Activated CD8-positive, alpha-beta memory T cell treated with anti-CD3 and anti-CD28 coated beads, Interleukin-2, amount 10 ng/mL, durations not matched to agents 7 days and 5 days (primary cell): ENCODE measurements at places on chromosomes 3 and 15. TPM values are rescaled to one million over a fixed set of nuclear protein-coding genes. Genes with fewer than 3 reads are reported as not detected.

DNA sequence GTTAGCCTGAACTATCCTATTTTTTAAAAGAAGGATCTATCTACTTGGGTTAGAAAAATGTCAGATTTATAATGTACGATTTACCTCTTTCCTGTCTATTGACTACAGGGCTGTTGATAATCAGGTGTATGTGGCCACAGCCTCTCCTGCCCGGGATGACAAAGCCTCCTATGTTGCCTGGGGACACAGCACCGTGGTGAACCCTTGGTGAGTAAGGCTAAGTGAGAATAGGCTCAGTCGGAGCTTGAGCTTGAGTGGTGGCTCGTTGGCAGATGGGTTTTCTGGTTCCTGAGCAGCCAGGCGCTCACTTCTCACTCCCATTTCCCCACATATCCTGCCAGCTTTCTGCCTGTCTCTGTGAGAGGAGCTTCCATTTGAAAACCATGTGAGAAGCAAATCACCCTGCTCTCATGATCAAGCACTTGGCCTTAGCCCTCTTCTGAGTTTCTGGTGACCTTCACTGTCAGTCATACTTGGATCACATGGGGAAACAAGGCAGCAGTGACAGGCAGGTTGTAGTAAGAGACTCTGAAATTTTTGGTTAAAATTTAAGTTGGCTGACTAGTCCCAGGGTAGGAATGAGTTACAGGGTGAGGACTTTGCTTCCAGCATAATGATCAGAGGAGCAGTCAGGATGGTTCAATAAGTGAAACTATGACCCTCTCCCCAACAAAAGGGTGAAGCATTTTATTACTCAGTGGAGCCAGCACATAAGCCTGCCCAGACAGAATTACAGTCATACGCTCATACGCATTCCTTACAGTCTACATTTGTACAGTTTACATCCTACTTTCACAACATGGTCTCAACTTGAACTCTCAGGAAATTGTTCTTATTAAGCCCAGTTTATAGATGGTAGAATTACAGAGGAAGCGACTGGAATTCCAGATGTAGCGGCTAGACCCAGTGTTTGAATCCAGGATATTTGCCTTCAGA, 18.0 kb downstream of the NIT2 start:
- no peak for DNase-seq
- no peak overlapping the region for H3K4me3 ChIP-seq

- no peaks in the 10 kb centered on the region for H3K27me3 ChIP-seq
- peaks cover 8% of the 10 kb centered on the region for H3K36me3 ChIP-seq
- H3K4me1 ChIP-seq = peaks cover 11% of the 10 kb centered on the region
- DNase-seq = peak; percentile 50
- H3K27ac ChIP-seq = peak overlapping the region; percentile 10
Measured at GRCh38 chr3:33658991-33659848, 58.8 kb downstream of the CLASP2 start.

DNA sequence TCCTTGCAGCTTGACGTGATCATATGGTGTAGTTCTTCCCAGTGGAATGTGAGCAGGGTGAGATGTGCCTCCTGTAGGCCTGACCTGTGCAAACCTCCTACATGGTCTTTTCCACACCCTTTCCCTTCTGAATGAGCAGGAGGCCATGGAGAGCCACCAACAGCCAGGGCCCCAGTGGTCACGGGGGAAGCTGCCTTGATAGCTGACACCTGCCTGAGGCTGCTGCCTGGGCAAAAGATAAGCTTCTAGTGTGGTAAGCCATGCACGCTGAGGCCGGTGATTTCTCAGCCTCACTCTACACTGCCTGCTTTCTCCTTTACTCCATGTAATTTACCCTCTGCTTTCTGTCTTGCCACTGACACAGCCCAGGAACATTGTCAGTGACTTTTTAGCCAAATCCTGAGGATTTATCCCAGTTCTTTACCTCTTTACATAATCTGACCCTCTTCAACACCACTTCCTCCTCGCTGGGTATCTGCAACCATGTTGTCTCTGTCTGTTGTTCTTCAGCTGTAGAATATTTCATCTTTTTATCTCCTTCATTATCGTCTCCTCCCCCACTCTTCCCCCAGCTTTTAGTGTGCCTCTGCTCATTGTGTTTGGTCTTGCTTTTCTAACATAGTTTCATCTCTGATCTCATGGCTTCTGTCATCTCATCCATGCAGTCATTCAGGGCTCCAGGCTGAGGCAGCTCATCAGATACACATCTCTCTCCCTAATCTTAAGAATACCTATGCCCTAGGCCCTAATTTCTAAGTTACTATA, 11.2 kb upstream of the KBTBD12 start:
- no peaks in the 10 kb centered on the region for H3K36me3 ChIP-seq
- H3K27me3 ChIP-seq = peaks cover 31% of the 10 kb centered on the region
- no peaks in the 10 kb centered on the region for H3K4me1 ChIP-seq
- no peak overlapping the region for H3K27ac ChIP-seq

Gene IRAK2
- 3.0 TPM for total RNA-seq

DNA sequence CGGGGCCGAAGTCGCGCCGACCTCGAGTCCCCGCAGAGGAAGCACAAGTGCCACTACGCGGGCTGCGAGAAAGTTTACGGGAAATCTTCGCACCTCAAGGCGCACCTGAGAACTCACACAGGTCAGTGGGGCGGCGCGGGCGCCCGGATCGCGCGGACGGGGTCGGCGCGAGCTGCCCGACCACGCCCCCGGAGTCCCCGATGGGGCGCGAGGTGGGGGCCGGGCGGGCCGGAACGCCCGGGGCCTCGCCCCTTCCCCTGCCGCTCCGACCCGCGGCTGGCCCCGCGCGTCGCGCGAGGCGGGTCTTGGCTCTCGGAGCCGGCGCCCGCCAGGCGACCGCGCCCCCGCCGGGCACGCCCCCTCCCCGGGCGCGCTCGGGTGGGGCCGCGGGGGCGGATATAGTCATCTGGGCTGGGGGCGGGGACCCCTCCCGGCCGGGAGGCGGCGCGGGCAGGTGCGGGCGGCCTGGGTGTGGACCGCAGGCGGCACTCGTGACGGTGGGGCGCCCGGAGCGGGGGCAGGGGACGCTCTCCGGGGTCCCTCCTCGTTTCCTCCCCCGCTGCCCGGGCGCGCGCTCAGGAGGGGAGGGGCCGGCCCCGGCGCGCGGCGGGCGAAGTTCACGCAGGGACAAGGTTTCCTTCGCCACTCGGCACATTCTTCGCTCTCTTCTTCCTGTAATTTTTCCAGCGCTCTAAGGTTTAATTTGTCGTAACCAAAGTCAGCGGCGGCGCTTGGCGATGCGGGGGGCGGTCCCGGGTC, 1.2 kb downstream of the KLF13 start:
- peak overlapping the region; percentile 91 for H3K27ac ChIP-seq
- peak overlapping the region; percentile 95 for H3K4me3 ChIP-seq
- peak; percentile 79 for DNase-seq

Gene SCAANT1
- 1.3 TPM for total RNA-seq

DNA sequence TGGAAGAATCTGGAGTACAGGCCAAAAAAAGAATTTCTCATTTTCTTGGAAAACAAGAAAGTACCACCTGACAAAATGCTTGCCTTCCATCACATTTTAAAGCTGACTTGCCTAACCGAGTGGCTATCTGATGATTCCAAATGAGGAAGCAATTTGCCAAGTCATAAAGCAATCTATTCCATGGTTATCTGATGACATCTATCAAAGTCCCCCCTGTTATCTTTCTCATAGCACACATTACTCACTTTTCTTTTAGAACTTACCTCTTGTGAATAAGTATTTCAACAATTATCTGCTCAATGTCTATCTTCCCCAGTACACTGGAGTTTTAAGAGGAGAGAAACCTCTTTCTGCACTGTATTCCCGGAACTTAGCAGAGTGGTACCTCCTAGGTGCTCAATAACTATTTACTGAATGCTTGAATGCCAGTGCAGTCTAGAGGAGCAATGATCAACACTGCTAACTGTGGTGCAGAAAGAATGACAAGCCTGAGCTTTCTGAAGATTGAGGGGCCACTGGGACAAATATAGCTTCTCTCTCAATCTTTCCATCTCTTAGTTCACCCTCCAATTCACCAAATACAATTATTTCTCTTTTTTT, 186.3 kb upstream of the ATP11B start:
- DNase-seq = no peak
- H3K27me3 ChIP-seq = peaks cover 5% of the 10 kb centered on the region
- H3K4me1 ChIP-seq = no peaks in the 10 kb centered on the region
- no peak overlapping the region for H3K4me3 ChIP-seq
- no peaks in the 10 kb centered on the region for H3K36me3 ChIP-seq

DNA sequence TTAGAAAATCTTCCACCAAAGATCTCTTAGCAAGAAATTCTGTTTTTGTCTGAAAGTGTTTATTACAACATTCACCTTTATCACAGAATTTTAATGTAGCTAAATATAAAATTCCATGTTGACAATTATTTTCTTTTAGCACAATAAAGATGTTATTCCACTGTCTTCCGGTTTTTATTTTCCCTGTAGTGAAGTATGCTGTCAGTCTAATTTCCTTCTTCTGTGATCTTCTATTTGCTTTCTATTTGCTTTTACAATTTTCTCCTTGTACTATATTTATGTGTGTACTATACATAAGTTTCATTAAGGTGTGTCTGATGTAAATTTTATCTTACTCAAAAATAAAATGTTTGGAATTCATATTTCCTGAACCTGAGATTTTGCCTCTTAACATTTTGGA, 117.5 kb upstream of the PPP2R3A start:
- H3K27ac ChIP-seq = no peak overlapping the region
- H3K4me3 ChIP-seq = no peak overlapping the region
- H3K36me3 ChIP-seq = no peaks in the 10 kb centered on the region

- H3K27me3 ChIP-seq = no peaks in the 10 kb centered on the region
- no peak overlapping the region for H3K4me3 ChIP-seq
- H3K27ac ChIP-seq = no peak overlapping the region
- no peaks in the 10 kb centered on the region for H3K36me3 ChIP-seq
- no peak for DNase-seq
Measured at GRCh38 chr15:72156928-72157327, 38.7 kb downstream of the SENP8 start.

DNA sequence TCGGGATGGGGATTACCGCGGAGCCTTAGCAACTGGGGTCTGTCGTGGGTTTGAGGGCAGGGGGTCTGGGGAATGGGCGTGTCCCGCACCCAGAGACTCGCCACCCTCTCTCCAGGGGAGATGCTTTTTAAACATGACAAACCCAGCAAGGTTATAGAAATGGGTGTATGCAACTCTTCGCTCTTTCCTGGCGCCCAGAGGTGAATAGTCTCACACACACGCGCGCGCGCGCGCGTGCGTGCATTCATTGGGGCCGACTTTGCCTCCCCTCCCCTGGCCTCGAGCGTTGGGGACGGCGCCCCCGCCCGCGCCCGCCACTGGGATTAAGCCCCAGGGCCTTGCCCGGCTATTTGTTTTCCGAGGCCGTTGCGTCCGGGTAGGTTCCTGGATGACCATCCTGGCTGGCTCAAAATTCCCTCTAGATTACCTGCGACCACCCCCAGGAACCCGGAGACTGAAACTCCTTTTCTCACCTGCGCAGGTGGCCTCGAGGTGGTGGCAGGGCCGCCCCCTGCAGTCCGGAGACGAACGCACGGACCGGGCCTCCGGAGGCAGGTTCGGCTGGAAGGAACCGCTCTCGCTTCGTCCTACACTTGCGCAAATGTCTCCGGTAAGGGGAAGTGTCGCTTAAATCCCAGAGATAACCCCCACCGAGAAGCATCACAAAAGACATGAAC, 777 bp downstream of the GPR160 start:
- no peaks in the 10 kb centered on the region for H3K27me3 ChIP-seq
- H3K27ac ChIP-seq = no peak overlapping the region
- H3K36me3 ChIP-seq = peaks cover 9% of the 10 kb centered on the region

DNA sequence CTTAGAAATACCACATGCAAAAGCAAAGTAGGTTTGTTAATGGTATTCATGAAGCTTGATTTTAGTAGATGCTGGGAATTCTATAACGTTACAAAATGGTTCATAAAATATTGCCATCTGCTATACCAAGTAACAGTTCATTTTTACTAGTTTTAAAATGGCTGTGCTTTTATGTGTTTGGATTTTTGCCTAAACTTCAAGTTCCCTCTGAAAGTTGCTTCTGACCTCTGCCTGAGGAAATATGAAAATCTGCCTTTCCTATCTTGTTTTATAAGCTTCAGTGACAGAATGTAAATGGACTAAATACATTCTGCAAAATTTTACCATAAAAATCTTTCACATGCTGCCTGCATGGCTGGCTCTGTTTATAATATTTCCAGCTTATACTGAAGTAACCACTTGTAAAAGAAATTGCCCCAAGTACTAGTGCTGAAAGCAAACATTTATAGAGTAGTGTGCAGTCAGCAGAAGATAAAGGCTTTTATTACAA, 560.7 kb upstream of the ROBO2 start:
- H3K36me3 ChIP-seq = no peaks in the 10 kb centered on the region
- no peaks in the 10 kb centered on the region for H3K27me3 ChIP-seq
- no peak overlapping the region for H3K4me3 ChIP-seq

GRCh38 chr3:44109771-44110361, 131.8 kb upstream of the TOPAZ1 start:
- peaks cover 14% of the 10 kb centered on the region for H3K4me1 ChIP-seq
- no peak overlapping the region for H3K4me3 ChIP-seq
- H3K27ac ChIP-seq = no peak overlapping the region
- H3K27me3 ChIP-seq = peaks cover 17% of the 10 kb centered on the region
- peaks cover 2% of the 10 kb centered on the region for H3K36me3 ChIP-seq
- no peak for DNase-seq

Gene CAPN3
- 4.6 TPM for total RNA-seq

Gene ABCC5
- 21.2 TPM for total RNA-seq

DNA sequence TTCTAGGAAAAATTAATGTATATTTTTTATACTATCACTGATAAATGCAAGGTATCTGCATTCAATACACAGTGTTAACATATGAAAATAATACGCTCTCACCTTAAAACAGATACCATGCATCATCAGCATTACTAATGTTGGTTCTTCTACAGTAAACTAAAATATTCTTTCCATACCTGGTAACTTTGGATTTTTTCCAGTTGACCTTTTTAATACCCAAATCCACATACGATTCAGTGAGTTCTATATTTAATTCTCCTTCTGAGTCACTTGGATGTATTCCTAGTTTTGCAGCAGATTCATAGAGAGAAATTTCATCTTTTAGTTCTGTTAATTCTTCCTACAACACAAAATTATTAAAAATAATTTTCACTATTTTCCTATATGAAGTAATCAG, 29.9 kb downstream of the CEP152 start:
- H3K4me1 ChIP-seq = no peaks in the 10 kb centered on the region
- H3K36me3 ChIP-seq = peaks cover 56% of the 10 kb centered on the region
- no peak for DNase-seq
- H3K27ac ChIP-seq = no peak overlapping the region
- H3K4me3 ChIP-seq = no peak overlapping the region

GRCh38 chr3:97825101-97825500, 3.3 kb downstream of the CRYBG3 start:
- no peak overlapping the region for H3K27ac ChIP-seq
- H3K36me3 ChIP-seq = peaks cover 8% of the 10 kb centered on the region
- peaks cover 16% of the 10 kb centered on the region for H3K27me3 ChIP-seq
- peaks cover 35% of the 10 kb centered on the region for H3K4me1 ChIP-seq
- no peak for DNase-seq

Gene TPRG1
- total RNA-seq = 10.5 TPM

- no peaks in the 10 kb centered on the region for H3K4me1 ChIP-seq
- H3K36me3 ChIP-seq = no peaks in the 10 kb centered on the region
- DNase-seq = no peak
- no peak overlapping the region for H3K27ac ChIP-seq
- no peak overlapping the region for H3K4me3 ChIP-seq
Measured at GRCh38 chr3:6567241-6567640, 293.7 kb upstream of the GRM7 start.
